DMS79 treated with DMSO at 0.1 percent for 48 hours (cell line): ENCODE measurements at places on chromosomes 12 and 14.

GRCh38 chr12:10242539-10242938 lies 29.9 kb downstream of the GABARAPL1 start:
- no peak for DNase-seq

- no peak for DNase-seq
These were observed 49.7 kb upstream of the PTPRB start for GRCh38 chr12:70686907-70687306.

DNA sequence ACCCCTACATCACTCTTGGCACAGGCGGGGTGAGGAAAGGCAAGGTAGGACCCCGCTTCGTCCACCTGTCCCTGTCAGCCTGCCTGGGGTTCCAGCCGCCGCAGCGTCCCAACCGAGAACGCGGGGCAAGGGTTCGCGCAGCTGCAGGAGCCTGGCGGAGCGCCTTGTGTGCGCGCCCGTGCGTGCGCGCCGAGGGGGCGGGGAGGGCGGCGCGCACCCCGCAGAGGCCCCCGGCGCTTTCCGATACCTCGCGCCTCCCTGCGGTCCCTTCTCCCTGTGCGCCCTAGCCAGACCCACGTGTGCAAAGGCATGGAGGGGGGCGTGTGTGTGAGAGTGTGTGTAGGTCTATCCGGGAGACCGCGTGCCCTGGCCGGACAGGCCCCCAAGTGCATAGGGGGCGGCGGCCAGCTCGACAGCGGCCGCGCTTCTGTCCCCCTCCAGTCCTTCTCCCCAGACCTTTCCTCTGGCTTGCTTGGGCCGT lies 122.4 kb downstream of the TSPAN9 start:
- DNase-seq, result peak; percentile 55

- DNase-seq, result no peak
These were observed 17.4 kb upstream of the RNASE12 start for GRCh38 chr14:20608383-20609110.

- DNase-seq, result no peak
These were observed 341.4 kb downstream of the RAD51B start for GRCh38 chr14:68160779-68161546.

DNA sequence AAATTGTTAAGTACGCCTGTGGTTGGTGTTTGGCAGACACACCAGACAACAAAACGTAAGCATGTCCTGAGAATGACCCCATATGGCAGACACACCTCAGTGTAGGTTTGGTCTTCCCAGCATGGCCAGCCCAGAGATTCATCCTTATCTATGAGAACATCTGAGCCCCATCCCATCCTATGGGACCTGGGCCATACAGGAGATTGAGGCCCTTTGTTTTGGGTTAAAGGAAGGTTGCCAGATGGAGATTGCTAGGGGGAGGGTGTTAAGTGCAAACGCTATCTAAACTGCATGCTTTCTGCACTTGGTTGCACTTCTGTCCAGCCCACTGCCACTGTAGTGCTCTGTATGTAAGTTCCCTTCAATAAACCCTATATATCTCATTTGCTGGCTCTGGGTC lies 4.1 kb upstream of the PCNX4 start:
- DNase-seq, result peak; percentile 50

GRCh38 chr14:101250948-101251811 lies 310.1 kb upstream of the DIO3 start:
- DNase-seq, result no peak

GRCh38 chr14:67426983-67427606 lies 15.1 kb upstream of the PLEK2 start:
- DNase-seq, result peak; percentile 97

GRCh38 chr12:3542911-3543310 lies 51.9 kb downstream of the PRMT8 start:
- no peak for DNase-seq

DNA sequence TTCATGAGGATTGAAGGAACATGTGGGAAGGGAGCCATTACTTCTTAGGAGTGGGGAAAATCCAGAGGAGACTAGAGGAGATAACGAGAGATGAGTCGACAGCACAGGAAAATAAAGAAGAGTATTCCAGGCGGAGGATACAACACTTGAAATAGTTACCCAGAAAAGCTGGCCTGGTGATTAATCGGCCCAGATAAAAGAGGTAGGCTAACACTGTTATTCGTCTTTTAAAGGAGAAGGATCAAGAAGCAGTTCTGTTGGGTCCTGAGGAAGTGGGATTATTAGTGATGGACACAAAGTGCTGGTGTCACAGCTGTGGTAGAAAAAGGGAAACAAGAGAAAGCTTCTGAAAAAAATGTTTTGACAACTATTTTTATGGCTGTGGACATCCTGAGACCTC lies 425.3 kb downstream of the ZFP36L1 start:
- DNase-seq, result no peak

DNA sequence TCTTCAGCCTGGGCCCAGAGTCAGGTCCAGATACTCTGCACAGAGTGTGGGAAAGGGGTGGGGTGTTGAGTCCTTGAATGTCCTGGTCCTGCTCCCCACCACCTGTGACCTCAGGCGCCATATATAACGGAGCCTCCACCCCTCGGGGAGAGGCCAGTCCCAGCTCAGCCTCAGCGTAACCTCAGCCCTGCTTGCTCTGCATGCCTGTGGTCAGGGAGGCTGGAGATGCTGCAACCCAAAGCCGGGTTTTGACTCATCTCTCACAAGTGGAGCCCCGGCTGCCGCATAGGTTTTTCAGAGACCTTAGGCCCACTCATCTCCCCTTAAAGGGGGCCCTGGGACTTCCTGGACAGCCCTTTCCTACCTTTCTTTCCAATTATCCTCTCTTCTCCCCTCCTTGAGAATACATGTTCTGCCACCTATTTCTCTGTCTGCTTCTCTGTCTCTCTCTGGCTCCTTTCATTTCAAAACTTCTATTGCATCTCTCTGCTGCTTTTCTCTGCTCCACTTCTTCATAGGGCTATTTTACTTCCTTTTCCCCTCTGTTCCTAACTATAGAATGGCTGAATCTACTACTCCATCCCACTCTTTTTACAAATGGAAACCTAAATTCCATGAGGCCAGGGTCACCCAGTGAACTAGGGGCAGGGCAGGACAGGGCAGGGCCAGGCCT lies 1.2 kb downstream of the ITGB7 start:
- DNase-seq, result no peak

DNA sequence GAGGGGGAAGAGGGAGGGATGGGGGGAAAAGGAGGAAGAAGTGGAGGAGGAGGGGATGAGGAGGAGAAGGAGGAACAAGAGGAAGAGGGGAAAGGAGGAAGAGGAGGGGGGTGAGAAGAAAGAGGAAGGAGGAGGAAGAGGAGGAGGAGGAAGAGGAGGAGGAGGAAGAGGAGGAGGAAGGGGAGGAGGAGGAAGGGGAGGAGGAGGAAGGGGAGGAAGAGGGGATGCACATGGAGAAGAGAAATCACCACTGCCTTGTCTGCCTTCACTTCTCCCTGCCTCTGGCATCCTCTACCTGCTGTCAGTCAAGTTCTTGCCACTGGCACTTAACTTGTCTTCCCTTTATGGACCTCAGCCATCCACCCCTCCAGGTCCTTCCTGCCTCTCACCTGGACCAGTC lies 59.9 kb downstream of the TTC9 start:
- DNase-seq, result no peak

GRCh38 chr14:101620821-101621785 lies 59.8 kb downstream of the DIO3 start:
- DNase-seq, result no peak

- DNase-seq, result peak; percentile 53
These were observed 3.1 kb upstream of the ARHGEF40 start for GRCh38 chr14:21066882-21067502.

GRCh38 chr12:27488479-27488878 lies 35.5 kb upstream of the PPFIBP1 start:
- no peak for DNase-seq

- DNase-seq, result no peak
These were observed 168.2 kb downstream of the ACSS3 start for GRCh38 chr12:81245907-81246570.

GRCh38 chr12:14482886-14483285 lies 84.8 kb downstream of the PLBD1 start:
- no peak for DNase-seq

- DNase-seq, result no peak
These were observed 298.1 kb upstream of the RTL1 start for GRCh38 chr14:101201535-101202151.

DNA sequence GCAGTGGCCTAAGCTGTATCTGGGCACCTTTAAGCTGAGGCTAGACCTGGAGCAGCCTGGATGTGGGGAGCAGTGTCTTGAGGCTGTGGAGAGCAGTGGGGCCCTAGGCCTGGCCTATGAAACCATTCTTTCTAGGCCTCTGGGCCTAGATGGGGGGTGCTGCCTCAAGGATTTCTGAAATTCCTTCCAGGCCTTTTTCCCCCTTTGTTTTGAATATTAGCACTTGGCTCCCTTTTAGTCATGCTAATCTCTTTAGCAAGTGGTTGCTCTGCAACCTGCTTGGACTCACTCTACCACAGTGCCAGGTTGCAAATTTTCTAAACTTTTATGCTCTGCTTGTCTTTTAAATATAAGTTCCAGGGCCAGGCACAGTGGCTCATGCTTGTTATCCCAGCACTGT lies 41.6 kb upstream of the RFX4 start:
- DNase-seq, result no peak

DNA sequence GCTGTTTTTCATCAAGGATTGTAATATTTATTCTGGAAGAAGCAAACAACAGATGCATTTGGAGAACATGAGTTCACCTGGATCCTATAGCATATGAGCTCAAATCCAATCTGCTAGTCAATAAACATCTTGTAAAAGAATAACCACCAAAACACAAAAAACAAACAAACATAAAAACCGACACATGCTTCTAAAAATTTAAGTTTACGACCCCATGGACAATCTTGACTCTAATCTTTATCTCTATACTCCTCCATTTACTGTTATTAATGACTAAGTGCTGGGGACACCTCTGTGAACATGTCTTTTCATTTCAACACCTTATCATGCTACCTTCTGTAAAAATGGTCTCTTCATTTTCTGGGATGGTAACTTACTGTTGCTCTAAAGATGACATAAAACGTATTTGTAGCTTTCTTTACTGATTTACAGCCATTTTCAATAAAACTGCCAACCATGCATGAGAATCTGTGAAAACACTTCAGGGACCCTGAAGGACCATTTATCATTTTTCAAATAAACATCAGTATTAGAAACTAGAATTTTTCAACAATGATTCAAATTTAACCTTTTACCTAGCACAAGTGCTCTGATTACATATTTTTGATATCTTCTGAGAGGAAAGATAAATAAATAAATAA lies 123.8 kb upstream of the SOX5 start:
- DNase-seq, result no peak

DNA sequence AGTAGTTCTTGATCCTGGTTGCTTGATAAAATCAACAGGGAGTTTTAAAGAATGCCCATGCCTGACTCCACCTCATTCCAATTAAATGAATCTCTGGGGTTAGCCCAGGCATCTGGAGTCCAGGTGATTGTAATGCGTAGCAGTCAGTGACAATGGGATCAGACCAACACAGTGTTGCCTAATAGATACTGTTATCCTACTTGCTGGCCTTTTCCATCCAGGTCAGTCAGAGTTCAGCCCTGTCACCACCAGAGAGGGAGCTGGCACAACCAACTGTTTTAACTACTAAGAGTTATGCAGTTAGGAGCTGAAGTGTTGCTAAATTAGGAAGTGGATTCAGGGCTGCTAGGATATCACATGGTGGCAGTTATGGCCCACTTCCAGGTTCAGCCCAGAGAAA lies 107.1 kb downstream of the GPR135 start:
- no peak for DNase-seq

GRCh38 chr14:58738189-58738836 lies 100.6 kb downstream of the DACT1 start:
- DNase-seq, result no peak

GRCh38 chr12:80823393-80823792 lies 106.7 kb downstream of the MYF5 start:
- no peak for DNase-seq

DNA sequence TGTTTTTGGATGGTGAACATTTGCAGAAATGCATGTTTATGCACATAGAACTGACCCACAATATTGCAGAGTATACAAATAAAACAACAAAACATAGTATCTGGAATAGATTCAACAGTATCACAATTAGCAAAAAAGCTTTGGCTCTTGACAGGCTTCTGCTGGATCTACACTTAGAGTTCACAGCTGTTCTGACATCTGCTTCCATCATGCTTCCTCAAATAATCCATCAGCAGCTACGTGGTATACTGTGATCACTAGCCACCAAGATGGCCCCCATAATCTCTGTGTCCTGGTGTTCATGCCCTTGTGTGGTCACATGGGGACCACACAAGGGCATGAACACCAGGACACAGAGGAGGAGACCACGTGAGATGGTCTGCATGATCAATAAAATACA lies 166.6 kb upstream of the CCDC198 start:
- no peak for DNase-seq

DNA sequence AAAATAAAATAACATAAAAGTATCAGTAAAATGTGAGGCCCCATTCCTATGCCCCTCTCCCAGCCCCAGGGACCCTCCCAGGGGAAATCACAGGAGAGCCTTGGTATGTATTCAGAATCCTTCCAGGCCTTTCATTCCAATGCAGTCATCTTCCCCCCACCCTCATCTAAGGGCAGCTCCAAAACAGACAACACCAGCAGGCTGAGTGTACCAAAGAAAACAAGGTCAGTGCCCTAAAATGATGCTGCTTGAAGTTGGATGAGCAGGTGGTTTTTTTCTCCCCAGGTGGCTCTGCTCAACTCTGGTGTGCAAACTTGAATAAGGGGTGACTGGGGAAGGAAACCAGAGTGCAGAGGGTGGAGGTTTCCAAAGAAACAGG lies 56.2 kb downstream of the TSPAN9 start:
- no peak for DNase-seq

GRCh38 chr14:38583471-38583870 lies 327.6 kb upstream of the CLEC14A start:
- DNase-seq, result no peak

GRCh38 chr12:52521175-52521567 lies 977 bp upstream of the KRT5 start:
- DNase-seq, result no peak

DNA sequence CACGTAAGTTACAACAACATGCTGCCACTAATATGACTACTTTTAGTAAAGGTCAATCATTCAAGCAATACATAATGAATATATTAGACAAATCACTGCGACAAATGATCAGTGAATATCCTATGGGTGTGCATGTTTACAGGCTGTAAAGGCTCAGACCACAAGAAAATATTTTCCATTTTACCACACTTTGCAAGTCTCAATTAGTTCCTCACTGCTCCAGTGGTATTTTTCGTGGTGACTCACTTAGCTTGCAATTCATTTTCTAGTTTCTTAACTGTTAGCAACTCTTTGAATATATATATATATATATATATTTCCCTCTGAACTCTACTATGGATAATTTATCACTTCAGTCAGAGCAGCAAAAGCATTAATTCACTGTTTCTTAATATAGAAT lies 96.9 kb downstream of the EML5 start:
- no peak for DNase-seq

DNA sequence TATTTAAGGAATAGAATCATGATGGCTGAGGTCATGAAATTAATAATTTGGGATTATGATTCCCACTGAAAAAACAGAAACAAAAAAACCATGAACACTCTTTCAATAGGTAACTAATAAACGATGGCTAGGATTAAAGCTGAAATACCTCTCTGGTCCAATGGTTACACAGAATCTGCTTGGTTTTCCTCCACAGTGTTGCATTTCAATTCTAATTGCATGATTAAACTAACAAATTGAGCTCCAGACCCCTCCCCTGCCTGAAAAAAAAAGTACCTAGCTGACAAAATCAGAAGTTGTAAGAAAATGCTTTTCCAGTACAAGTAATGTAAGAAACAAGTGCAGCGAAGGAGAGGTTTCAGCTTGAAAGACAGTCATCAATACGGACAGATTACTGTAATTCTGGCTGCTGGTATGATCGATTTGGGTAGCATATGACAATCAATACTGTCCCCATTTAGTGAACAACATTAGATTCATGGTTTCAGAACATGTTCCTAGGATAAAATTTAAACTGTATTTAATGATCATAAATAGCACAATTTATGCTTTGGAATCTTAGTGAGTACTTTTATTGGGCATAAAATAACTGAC lies 32.0 kb downstream of the INSM2 start:
- DNase-seq, result no peak
